ENCODE measurements at places on chromosomes 13 and 19.

DNA sequence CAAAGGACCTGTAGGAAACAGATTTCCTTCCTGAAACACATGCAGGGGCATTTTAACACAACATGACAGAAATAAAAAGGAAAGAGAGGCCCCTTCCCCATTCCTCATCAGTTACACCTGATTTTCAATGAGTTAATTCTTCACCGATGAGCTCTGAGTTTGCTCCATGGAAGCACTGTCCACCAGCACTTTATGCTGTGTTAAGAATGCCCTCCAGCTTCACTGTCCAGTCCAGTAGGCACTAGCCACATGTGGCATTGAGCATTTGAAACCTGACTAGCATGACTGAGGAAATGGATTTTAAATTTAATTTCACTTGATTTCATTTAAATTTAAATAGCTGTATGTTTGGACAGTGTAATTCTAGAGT lies 217.2 kb upstream of the SLC10A2 start:
- H3K4me3 ChIP-seq = no peak overlapping the region
- peaks cover 11% of the 10 kb centered on the region for H3K4me1 ChIP-seq
- no peaks in the 10 kb centered on the region for H3K36me3 ChIP-seq
- no peak for DNase-seq

- H3K4me1 ChIP-seq = peaks cover 14% of the 10 kb centered on the region
- H3K36me3 ChIP-seq = no peaks in the 10 kb centered on the region
- peak overlapping the region; percentile 33 for H3K4me3 ChIP-seq
- H3K27me3 ChIP-seq = peaks cover 36% of the 10 kb centered on the region
Observed at GRCh38 chr19:54470276-54470887, 2.7 kb downstream of the CDC42EP5 start.

GRCh38 chr13:67043901-67044300 lies 186.2 kb downstream of the PCDH9 start:
- no peak overlapping the region for H3K27ac ChIP-seq
- no peaks in the 10 kb centered on the region for H3K27me3 ChIP-seq
- H3K36me3 ChIP-seq = no peaks in the 10 kb centered on the region
- H3K4me3 ChIP-seq = no peak overlapping the region
- no peak for DNase-seq

- H3K4me1 ChIP-seq = peaks cover 21% of the 10 kb centered on the region
- H3K4me3 ChIP-seq = no peak overlapping the region
- no peaks in the 10 kb centered on the region for H3K27me3 ChIP-seq
- no peak overlapping the region for H3K27ac ChIP-seq
Observed at GRCh38 chr19:46861691-46862502, 1.1 kb downstream of the ARHGAP35 start.

- DNase-seq = no peak
- peaks cover 20% of the 10 kb centered on the region for H3K27me3 ChIP-seq
- no peak overlapping the region for H3K27ac ChIP-seq
- peaks cover 28% of the 10 kb centered on the region for H3K4me1 ChIP-seq
- no peaks in the 10 kb centered on the region for H3K36me3 ChIP-seq
Observed at GRCh38 chr13:50714891-50715290, 128.6 kb downstream of the DLEU7 start.

- peaks cover 53% of the 10 kb centered on the region for H3K27me3 ChIP-seq
- no peak overlapping the region for H3K4me3 ChIP-seq
- no peak overlapping the region for H3K27ac ChIP-seq
- H3K36me3 ChIP-seq = no peaks in the 10 kb centered on the region
- no peak for DNase-seq
Observed at GRCh38 chr13:101149735-101150384, 266.4 kb downstream of the NALCN start.

- no peak for DNase-seq
- H3K4me1 ChIP-seq = peaks cover 37% of the 10 kb centered on the region
- H3K27ac ChIP-seq = no peak overlapping the region
- no peaks in the 10 kb centered on the region for H3K36me3 ChIP-seq
- no peaks in the 10 kb centered on the region for H3K27me3 ChIP-seq
- H3K4me3 ChIP-seq = peak overlapping the region; percentile 19
Observed at GRCh38 chr13:108225440-108225839, 7.2 kb downstream of the ABHD13 start.

- DNase-seq = no peak
- peaks cover 12% of the 10 kb centered on the region for H3K36me3 ChIP-seq
- H3K4me3 ChIP-seq = no peak overlapping the region
- H3K27me3 ChIP-seq = no peaks in the 10 kb centered on the region
- H3K4me1 ChIP-seq = peaks cover 48% of the 10 kb centered on the region
- H3K27ac ChIP-seq = peak overlapping the region; percentile 66
Observed at GRCh38 chr19:45046355-45046754, 7.5 kb downstream of the CLASRP start.

- no peak for DNase-seq
- H3K4me3 ChIP-seq = no peak overlapping the region
- H3K27ac ChIP-seq = no peak overlapping the region
- no peaks in the 10 kb centered on the region for H3K4me1 ChIP-seq
Observed at GRCh38 chr13:111912453-111912866, 154.5 kb upstream of the SOX1 start.

- no peaks in the 10 kb centered on the region for H3K27me3 ChIP-seq
- peaks cover 11% of the 10 kb centered on the region for H3K36me3 ChIP-seq
- no peaks in the 10 kb centered on the region for H3K4me1 ChIP-seq
- H3K27ac ChIP-seq = no peak overlapping the region
- DNase-seq = no peak
- H3K4me3 ChIP-seq = no peak overlapping the region
Observed at GRCh38 chr13:106996867-106997618, 429.1 kb upstream of the ARGLU1 start.

DNA sequence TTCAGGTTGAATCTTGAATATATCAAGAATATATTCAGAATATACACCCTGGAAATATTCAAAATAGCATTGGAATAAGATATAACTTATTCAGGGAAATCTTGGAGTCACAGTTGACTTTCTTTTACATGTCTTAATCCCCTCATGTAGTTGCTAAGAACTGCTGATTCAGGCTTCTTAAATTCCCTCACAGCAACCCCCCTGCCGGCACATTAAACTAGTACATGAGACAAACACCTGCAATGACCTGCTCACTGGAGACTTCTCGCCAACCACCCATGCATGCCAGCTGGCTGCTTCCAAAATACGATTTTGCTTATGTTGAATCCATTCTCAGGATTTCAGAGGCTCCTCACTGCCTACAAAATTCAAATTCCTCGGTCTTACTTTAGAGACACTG lies 997.1 kb downstream of the EFNB2 start:
- no peak for DNase-seq
- no peak overlapping the region for H3K27ac ChIP-seq
- H3K4me3 ChIP-seq = no peak overlapping the region
- no peaks in the 10 kb centered on the region for H3K36me3 ChIP-seq
- no peaks in the 10 kb centered on the region for H3K27me3 ChIP-seq

DNA sequence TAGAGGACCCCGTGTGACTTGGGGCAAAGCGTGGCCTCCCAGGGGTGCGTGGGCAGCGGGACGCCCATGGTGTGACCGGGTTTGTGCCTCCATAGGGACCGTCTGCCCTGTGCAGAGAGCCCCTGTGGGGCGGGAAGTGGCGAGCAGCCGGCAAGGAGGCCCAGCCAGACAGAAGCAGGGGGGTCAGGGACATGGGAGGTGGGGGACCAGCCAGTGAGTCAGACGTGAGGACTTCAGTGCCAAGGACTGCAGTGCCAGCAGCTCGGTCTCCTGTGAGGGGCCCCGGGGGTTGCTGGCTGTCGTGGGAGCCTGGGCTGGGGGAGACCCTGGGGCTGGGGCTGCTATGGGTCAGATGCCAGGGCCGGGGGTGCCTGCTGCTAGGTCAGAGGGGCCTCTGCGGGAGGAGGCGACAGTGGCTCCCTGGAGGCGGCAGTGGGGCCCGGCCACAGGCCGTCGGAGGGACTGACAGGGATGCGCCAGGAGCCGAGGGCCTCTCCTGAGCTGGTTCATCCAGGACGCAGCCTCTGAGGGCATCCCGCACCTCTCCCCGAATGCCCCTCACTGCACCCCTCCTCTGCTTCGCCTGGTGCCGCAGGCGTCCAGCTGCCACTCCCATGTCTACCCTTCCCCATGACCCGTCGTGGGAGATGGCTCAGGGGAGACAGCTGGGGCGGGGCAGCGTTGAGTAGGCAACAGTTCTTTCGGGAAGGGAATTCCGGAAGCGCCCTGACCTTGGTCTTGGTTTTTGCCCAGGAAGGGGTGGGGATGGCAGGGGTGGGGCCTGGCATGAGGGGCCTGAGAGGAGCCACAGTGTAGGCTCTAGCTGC lies 80.0 kb downstream of the KDM4B start:
- H3K4me1 ChIP-seq = no peaks in the 10 kb centered on the region
- H3K4me3 ChIP-seq = no peak overlapping the region
- no peaks in the 10 kb centered on the region for H3K27me3 ChIP-seq
- DNase-seq = no peak

DNA sequence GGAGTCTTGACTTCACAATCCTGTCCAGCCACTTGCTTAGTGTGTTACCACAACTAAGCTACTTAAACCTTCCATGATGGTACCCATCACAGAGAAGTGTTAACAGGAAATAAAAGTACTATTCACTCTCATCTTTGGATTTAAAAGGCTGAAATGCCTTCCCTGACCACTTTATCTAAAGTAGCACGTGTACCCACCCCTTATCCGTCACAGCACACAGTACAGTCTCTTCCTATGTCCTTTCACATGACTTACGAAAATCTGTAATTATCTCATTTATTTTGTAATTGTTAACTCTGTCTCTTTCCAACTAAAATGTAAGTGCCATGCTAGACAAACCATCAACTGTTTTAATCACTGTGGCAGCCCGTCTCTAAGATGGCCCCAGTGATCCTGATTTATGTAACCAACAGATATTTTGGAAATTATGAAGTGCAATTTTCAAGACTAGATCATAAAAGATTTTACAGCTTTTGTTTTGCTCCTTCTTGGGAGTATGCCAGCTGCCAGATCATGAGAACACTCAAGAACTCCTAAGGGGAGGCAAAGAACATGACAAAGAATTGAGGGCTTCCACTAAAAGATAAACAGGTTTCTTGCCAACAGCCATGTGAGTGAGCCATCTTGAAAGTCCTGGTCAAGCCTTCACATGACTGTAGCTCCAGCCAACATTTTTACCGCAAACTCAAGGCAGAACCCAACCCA lies 44.9 kb downstream of the DIAPH3 start:
- peaks cover 5% of the 10 kb centered on the region for H3K4me1 ChIP-seq
- peaks cover 10% of the 10 kb centered on the region for H3K36me3 ChIP-seq
- H3K4me3 ChIP-seq = no peak overlapping the region
- no peaks in the 10 kb centered on the region for H3K27me3 ChIP-seq
- H3K27ac ChIP-seq = no peak overlapping the region
- no peak for DNase-seq

DNA sequence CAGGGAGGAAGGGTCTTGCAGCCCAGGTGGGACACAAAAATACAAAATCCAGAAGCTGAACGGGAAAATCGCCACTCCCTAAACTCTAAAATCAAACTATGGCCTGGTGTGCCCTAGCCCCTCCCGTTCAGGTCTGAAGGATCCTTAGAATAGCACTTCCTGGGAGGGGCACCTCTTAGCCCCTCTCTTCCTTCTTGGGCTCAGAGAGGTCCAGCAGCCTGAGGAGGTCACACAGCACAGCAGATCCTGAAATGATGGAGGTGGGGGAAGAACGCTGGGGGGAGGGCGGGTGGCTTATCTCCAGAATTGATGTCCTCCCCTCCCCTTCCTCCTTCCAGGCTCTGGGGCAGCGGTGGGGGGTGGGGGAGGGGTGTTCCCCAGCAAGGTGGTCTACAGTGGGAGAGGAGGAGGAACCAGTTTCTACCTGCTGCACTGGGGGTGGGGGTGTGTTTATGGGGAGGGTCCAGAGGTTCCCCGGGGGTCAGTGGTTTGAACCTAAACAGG lies 1.9 kb downstream of the DIRAS1 start:
- no peaks in the 10 kb centered on the region for H3K4me1 ChIP-seq
- no peak overlapping the region for H3K27ac ChIP-seq
- DNase-seq = peak; percentile 49

DNA sequence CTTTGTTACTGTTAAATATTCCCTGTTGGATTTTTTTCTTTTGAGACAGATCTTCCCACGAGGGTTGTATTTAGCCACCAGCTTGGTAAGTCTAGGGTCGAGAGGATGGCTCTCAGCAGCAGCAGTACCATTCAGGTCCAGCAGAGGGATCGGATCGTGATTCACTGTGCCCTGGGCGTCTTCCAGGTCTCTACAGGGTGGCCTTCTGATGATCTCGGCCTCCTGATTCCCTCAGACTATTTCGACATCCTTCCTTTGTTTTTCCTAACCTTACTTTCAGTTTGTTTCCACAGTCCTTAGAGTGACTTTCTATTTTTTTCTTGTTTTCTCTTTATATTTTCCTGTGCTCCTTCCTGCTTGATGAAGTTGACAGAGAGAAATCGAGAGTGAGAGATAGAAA lies 1436.9 kb downstream of the UQCRFS1 start:
- H3K36me3 ChIP-seq = peaks cover 72% of the 10 kb centered on the region
- H3K27ac ChIP-seq = no peak overlapping the region
- DNase-seq = no peak
- H3K4me1 ChIP-seq = no peaks in the 10 kb centered on the region
- no peaks in the 10 kb centered on the region for H3K27me3 ChIP-seq

DNA sequence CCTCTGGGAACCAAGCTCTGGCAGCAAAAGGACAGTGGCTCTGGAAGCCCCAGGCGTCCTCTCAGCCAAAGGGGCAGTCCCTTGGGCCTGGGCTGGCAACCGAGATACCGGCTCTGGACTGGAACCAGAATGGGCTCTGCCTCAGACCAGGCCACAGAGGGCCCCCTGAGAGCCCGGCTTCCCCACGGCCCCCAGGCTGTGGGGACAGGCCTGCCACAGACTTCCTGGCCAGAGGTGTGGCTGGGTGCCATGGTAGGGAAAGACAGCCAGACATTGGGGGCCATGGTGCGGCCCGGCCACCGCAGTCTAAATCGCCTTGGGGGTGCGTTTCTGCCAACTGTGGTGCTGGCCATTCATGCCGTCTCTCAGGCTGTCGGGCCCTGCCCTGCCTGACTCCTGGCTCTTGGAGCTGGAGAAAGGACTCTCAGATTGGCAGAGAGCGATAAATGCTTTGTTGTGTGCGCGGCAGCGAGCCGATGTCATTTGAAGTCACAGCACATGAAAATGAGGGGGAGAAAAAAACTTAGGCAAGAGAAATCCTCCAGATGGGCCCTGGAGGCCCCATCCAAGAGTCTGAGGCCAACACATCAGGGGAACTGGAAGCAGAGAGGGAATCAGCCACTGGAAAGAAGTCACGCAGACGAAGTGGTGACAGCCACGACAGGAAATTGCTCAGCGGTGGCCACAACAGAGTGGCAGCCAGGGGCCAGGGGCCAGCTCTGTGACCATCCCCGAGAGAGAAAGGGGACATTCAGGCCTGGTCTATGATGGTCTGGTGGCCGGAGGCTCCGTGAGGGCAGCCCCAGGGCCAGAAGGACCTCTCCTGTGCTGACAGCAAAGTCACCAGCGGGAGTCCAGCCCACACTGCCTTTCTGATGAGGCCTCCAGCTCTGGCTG lies 26.5 kb downstream of the SH3GL1 start:
- no peak for DNase-seq
- peaks cover 43% of the 10 kb centered on the region for H3K4me1 ChIP-seq
- peak overlapping the region; percentile 70 for H3K4me3 ChIP-seq
- no peaks in the 10 kb centered on the region for H3K36me3 ChIP-seq
- no peaks in the 10 kb centered on the region for H3K27me3 ChIP-seq

DNA sequence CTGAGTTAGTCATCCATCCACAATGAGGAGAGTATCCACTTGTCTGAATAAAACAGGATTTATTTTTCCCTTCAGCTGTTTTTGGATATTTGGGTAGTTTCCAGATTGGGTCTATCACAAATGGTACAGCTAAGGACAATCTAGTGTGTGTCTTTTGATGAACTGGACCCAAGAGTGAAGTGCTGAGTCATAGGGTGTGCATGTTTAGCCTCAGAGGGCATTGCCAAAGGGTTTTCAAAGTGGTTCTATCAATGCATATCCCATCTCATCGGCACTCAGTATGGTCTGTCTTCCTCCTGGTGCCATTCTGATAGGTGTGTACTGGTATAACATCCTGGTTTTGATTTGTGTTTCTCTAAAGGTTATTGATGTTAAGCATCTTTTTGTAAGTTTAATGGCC lies 62.3 kb downstream of the GSX1 start:
- H3K4me3 ChIP-seq = no peak overlapping the region
- no peak for DNase-seq
- H3K4me1 ChIP-seq = no peaks in the 10 kb centered on the region
- H3K36me3 ChIP-seq = no peaks in the 10 kb centered on the region
